ENCODE measurements at places on chromosomes 3 and 15. TPM values are rescaled to one million over a fixed set of nuclear protein-coding genes. Genes with fewer than 3 reads are reported as not detected.

Gene PSMD2
- 651 TPM for total RNA-seq

Gene P2RY13
- not detected for total RNA-seq

Gene CHCHD4
- total RNA-seq: 17.5 TPM

Gene ARIH1
- total RNA-seq: 26.4 TPM

Gene ERC2
- 3.0 TPM for total RNA-seq

Gene PLA2G4E
- total RNA-seq: not detected

Gene C2CD4B
- 65.3 TPM for total RNA-seq

Gene CLDN18
- not detected for total RNA-seq

Gene SLC7A14
- total RNA-seq: 1.4 TPM

Gene PIGZ
- 2.6 TPM for total RNA-seq

Gene HERC2
- 35.7 TPM for total RNA-seq

Gene LSAMP
- 0.15 TPM for total RNA-seq

Gene POPDC2
- total RNA-seq: 0.65 TPM

Gene BTLA
- not detected for total RNA-seq

Gene TNNC1
- not detected for total RNA-seq

Gene TRAIP
- total RNA-seq: 5.2 TPM

Gene CNTN3
- total RNA-seq: 1.5 TPM

Gene MST1R
- 0.97 TPM for total RNA-seq

Gene GABRG3
- not detected for total RNA-seq

Gene NKIRAS1
- 6.4 TPM for total RNA-seq

Gene DLL4
- total RNA-seq: 218 TPM

Gene SMCO1
- total RNA-seq: not detected

Gene PGBD4
- 1.4 TPM for total RNA-seq

Gene SLC12A8
- 0.65 TPM for total RNA-seq

Gene SAMMSON
- not detected for total RNA-seq

Gene MESP1
- total RNA-seq: 0.65 TPM

Gene KNG1
- not detected for total RNA-seq

Gene RSRC1
- 49.8 TPM for total RNA-seq

Gene KLHDC8B
- total RNA-seq: 24.4 TPM

Gene SLC27A2
- 0.61 TPM for total RNA-seq

Gene ONECUT1
- not detected for total RNA-seq

Gene SOX14
- total RNA-seq: not detected

Gene SCN5A
- total RNA-seq: 5.2 TPM

Gene MUC4
- total RNA-seq: under 0.01 TPM

Gene SUCNR1
- 0.46 TPM for total RNA-seq

Gene CASR
- total RNA-seq: not detected

Gene VIPR1
- 0.32 TPM for total RNA-seq

Gene GOLGA6L7
- not detected for total RNA-seq

Gene PPP1R14D
- not detected for total RNA-seq

Gene CIDEC
- not detected for total RNA-seq

Gene ACVR2B
- total RNA-seq: 4.0 TPM

Gene PYGO1
- total RNA-seq: 1.6 TPM

Gene MBNL1
- total RNA-seq: 258 TPM
